ENCODE measurements at places on chromosomes 7 and 10. TPM values are rescaled to one million over a fixed set of nuclear protein-coding genes. Genes with fewer than 3 reads are reported as not detected.

The DYNC1I1 gene
- 0.89 TPM for total RNA-seq

The TSPAN13 gene
- 56.2 TPM for total RNA-seq

The FKBP6 gene
- not detected for total RNA-seq

The CPN1 gene
- total RNA-seq: not detected

The CCDC146 gene
- total RNA-seq: 0.53 TPM

The SFTPA1 gene
- total RNA-seq: not detected

All from mammary microvascular endothelial cell (primary cell).